ENCODE measurements at places on chromosomes 4 and X.

DNA sequence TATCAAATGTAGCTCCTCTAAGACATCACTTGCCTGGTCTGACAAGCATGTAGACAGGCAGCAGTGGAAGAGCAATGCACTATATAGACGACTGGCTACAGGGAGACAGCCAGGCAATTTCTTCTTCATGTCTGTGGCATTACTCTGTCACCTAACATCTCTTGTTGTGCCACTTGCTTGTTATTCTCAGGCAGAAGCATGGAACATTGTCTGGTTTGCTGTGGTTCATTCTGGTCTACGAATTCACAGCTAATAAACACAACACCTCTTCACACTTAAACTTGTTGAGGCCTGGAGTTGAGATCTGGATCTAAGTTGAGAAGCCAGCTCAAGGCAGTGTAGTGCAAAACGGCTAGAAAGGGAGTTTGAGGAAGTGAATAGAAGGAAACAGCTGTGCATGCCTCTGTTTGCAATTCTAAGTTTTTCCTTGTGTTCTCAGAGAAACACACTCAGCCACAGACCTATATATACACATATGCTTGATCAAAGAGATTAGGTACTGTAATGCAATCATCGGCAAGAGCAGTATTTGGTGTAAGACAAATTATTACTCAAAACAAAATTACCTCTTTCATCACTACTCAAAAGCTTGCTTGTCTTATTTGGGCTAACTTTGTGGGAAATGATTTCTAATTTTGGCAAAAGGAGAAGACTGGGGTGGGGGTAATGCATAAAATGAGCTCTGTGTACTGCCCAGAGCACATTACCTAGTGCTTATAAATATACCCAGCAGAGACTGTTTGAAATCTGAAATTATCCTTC lies 243.8 kb downstream of the PPP3CA start:
- DNase-seq, result no peak

DNA sequence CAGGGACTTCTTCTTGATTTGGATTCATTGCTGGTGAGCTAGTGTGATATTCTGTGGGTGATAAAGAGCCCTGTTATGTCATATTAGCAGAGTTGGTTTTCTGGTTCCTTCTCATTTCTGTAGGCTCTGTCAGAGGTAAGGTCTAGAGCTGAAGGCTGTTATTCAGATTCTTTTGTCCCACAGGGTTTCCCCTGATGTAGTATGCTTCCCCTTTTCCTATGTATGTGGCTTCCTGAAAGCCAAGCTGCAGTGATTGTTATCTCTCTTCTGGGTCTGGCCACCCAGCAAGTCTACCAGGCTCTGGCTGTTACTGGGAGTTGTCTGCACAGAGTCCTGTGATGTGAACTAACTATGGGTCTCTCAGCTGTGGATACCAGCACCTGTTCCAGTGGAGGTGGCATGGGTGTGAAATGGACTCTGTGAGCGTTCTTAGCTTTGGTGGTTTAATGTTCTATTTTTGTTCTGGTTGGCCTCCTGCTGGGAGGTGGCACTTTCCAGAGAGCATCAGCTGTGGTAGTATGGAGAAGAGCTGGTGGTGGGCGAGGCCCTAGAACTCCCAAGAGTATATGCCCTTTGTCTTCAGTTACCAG lies 373.7 kb downstream of the AR start:
- DNase-seq, result no peak

- no peak for DNase-seq
These were observed 13.8 kb downstream of the RNF4 start for GRCh38 chr4:2482693-2483092.

DNA sequence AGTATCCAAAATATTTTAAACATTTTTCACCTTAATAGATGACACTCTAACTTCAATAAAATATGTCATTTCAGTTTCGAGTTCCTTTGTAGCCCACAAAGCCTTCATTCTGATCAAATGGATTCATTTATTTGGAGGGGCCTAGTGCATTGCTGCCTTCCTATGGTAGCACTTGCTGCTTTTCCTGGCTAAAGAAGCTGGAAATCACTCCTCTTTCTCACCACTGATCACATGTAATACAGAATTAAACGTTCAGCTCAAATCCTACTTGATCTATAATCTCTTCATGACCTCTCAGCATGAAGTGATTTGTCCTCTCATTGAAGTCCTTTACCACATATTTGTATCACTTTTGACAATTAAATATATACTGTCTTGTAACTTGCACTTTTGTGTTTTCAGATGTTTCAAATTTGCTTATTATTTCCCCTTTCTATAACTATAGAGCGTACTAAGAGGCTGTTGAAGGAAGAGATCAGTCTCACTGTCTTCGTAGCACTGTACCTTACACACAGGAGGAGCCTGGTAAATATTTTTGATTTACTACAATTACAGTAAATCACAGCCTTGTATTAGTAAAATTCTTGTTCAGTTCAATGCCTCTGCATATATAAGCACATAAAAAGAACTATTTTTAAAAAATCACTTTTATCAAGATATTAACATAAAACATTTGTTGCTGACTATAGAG lies 555 bp downstream of the CFI start:
- no peak for DNase-seq

DNA sequence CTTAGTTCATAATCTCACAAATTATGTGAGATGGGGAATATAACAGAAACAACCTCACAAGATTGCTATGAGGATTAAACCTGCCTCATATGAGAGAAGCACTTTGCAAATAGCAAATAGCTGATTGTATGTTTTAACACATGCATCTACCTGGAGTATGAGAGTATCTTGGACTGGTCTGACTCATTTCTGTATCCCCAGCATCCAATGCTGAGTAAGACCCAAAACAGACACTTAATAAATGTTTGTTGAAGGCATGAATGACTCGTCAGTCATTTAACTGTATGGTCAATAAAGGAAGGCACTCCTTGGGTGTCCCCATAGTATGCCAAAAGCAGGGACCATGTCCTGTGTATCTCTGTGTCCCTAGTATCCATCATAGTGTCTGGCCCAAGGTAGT lies 350.9 kb upstream of the F9 start:
- DNase-seq, result no peak

- DNase-seq, result no peak
These were observed 91.2 kb upstream of the SORBS2 start for GRCh38 chr4:185903205-185903604.

DNA sequence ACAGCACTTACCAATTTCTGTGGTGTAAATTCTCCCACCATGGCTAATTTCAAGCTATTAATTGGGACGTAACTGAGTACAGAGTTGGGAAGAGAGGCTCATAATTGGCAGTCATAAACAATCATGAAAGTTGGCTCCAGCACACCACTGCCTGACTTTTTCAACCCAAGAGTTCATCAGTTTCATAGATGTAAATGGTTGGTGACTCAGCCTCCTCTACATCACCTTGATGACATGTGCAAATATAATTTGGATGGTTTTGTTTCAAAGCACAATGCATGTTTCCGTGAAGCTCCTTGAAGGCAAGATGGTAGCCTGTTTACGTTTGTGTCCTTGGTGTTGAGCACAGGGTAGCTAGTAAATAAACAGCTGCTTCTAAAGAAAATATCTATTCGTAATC lies 235.1 kb downstream of the LDB2 start:
- no peak for DNase-seq

- no peak for DNase-seq
These were observed 775 bp downstream of the SHROOM4 start for GRCh38 chrX:50812995-50813842.

- DNase-seq, result no peak
These were observed 88.2 kb downstream of the SOWAHB start for GRCh38 chr4:76809594-76810305.

DNA sequence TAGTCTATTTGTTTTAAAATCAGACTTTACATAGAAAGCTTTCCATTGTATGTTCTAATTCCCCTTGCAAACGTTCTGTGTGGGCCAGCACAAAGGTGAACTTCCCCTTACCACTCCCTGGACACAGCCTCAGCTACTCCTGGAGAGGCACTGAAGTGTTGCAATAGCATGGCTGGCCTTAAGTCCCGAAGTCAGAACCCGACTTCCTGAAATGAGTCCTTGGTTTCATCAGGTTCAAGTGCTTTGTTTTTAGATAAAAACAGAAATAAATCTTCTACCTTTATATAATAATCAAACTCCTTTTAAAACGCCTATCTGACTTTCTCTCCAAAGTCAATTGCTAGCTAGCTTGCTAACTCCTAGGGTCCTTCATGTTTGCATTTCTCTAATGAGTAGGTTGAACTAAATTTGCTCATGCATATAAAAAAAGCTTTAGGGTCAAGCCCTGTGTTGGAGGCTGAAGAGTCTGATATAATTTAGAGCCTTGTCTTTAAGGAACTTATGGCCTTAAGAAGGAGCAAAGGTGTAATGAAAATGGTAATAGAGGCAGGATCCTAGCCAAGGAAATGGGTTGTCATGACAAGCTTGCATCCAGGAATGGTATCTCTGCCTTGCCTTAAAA lies 9.0 kb downstream of the BMP3 start:
- no peak for DNase-seq
